ENCODE measurements at places on chromosomes 3 and 15. TPM values are rescaled to one million over a fixed set of nuclear protein-coding genes. Genes with fewer than 3 reads are reported as not detected.

DNA sequence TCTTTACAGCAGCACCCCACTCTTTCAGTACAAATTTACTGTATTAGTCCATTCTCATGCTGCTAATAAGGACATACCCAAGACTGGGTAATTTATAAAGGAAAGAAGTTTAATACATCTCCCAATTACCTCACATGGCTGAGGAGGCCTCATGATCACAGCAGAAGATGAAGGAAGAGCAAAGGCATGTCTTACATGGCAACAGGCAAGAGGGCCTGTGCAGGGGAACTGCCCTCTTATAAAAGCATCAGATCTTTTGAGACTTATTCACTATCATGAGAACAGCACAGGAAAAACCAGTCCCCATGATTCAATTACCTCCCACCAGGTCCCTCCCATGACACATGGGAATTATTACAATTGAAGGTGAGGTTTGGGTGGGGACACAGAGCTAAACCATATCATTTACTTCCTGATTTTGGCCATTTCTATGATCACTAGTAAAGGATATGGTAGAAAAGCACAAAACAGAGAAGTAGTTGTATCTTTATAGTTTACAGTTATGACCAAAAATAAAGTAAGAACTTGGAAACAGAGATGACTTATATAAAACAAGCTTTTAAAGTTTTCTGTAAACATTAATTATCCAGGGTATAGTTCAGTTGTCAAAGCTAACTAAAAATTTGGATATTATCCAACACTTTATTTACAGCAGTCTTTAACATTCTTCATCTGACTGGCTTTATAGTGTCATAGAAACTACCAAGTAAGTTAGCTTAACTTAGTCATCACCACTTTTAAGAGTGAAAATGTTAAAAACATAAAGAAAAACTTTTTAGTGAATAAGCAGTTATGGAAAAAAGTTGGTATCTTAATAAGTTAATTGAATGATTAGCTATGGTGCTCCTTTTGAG, 40.2 kb downstream of the P2RY1 start:
- DNase-seq, result no peak

DNA sequence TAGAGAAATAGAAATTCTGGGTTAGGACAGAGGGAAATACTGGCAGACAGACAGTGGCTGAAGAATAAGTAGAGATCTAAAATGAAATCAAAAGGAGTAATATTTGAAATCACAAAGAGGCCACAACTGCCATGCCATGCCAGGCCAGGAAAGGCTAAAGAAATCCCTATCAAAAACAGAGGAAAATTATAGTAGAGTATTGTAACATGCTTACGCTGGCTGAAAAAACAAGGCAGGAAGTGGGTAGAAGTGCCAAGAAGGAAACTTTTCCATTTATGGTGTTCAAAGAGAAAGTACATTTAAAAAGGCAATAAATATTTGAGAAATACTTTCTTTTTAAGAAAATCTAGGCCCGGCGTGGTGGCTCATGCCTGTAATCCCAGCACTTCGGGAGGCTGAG, 415.7 kb downstream of the PLCL2 start:
- no peak for DNase-seq

- no peak for DNase-seq
Observed at GRCh38 chr15:29922191-29922590, 99.9 kb upstream of the TJP1 start.

DNA sequence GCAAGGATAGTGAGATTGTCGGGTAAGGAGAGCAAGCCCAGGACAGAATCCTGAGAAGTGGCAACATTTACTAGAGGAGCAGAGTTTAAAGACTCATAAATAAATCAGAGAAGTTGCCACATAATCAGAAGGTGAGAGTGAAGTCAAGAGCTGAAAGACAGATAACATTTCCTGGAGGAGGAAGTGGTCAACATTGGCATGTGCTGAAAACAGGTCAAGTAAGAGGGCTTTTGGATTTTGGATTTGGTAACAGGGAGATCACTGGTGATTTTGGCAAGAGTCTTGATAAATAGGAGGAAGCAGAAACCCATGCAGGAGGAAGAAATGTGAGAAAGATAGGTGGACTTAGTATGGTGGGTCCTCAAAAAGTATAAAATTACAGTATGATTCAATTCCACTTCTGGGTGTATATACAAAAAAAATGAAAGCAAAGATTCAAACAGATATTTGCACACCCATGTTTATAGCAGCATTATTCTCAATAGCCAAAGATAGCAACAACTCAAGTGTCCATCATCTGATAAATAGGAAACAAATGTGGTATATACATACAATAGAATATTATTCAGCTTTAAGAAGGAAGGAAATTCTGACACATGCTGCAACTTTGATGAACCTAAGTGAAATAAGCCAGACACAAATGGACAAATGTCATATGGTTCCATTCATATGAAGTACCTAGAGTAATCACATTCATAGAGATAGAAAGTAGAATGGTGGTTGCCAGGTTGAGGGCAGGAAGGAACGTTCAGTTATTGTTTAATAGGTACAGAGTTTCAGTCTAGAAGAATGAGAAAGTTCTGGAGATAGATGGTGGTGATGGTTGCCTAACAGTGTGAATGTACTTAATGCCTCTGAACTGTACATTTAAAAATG, 27.3 kb upstream of the MBNL1 start:
- no peak for DNase-seq

DNA sequence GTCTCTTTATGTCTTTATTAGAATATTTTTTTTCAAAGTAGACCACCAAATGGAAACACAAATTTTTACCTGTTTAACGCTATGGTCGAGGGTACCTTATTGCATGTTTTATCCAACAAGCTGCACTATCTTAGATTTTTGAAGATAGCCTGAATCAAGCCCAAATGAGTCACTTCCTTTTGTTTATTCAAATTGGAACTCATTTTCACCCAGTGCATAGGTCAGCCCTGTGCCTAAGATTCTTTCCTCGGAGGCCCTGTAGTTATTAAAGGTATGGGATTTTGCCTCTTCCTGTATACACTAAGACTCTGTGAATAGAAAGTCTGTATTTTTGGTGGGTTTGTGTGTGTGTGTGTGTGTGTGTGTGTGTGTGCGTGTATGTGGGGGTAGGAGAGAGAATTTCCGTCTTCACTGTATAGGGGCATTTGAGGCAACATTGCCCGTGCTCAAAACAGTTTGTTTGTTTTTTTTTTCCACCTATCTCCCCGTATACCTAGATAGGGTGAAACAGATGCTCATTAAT, 358.0 kb upstream of the CADM2 start:
- DNase-seq, result no peak

- no peak for DNase-seq
Observed at GRCh38 chr3:143839980-143840379, 8.3 kb downstream of the SLC9A9 start.

DNA sequence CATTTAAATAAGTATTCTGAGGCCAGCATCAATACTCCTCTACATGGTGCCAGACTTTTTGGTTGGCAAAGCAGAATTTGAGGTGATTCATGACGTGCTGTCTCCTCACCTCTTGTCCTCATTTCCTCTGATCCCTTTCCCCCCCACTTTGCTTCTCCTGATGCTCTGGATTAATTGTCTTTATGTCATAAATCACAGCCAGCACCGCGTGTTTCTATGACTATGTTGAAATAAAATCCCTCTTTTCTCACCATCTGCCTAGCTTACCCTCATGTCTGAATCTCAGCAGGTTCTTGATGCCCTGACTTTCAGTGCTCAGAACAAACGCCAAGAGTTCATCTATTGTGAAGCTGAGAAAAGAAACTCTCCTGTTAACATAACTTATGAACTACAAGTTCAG, 19.7 kb upstream of the PTPRG start:
- no peak for DNase-seq

- no peak for DNase-seq
Observed at GRCh38 chr3:122562923-122563716, 980 bp downstream of the PARP9 start.

GRCh38 chr3:170811515-170811914, 58.5 kb downstream of the RPL22L1 start:
- no peak for DNase-seq

- DNase-seq, result no peak
Observed at GRCh38 chr15:96535148-96535547, 204.6 kb downstream of the NR2F2 start.

DNAJC13 gene
- 43.0 TPM for total RNA-seq

ADGRG7 gene
- 1.4 TPM for total RNA-seq
